ENCODE measurements at places on chromosomes 11 and 22.

- DNase-seq: no peak
Observed at GRCh38 chr11:14645985-14646900, 2.6 kb downstream of the PDE3B start.

DNA sequence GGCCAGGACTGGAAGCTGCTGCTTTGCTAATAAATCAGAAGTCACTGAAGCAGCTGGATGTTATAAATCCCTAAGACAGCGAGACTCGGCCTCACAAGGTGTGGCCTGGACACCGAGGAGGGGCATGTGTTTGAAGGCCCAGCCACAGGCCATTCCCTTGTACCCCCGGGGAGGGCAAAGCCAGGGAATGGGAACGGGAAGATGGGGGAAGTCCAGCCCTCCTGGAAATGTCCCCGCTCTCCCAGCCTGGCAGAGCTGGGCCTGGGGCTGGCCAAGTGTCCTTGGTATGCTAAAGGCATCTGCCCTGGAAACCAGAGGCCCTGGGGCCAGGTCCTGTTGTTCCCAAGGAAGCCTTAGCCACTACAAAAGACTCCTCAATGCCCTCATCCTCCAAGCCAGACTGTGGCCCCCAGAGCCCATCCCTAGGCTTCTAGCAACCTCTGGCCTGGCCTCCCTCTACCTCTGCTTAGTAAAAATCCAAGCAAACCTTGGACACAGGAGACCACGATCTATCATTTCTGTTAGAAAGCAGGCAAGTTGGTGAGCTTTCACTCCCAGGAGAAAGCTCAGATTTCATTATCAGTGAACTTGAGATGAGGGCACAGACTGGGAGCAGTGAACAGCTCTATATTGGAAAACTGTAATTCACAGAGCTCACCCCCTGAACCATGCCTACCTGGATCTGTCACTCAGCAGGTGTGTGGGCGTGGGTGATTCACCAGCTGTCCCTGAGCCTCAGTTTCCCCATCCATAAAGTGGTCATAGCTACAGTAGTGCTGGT is 11.0 kb downstream of the CHST1 start:
- DNase-seq: no peak

DNA sequence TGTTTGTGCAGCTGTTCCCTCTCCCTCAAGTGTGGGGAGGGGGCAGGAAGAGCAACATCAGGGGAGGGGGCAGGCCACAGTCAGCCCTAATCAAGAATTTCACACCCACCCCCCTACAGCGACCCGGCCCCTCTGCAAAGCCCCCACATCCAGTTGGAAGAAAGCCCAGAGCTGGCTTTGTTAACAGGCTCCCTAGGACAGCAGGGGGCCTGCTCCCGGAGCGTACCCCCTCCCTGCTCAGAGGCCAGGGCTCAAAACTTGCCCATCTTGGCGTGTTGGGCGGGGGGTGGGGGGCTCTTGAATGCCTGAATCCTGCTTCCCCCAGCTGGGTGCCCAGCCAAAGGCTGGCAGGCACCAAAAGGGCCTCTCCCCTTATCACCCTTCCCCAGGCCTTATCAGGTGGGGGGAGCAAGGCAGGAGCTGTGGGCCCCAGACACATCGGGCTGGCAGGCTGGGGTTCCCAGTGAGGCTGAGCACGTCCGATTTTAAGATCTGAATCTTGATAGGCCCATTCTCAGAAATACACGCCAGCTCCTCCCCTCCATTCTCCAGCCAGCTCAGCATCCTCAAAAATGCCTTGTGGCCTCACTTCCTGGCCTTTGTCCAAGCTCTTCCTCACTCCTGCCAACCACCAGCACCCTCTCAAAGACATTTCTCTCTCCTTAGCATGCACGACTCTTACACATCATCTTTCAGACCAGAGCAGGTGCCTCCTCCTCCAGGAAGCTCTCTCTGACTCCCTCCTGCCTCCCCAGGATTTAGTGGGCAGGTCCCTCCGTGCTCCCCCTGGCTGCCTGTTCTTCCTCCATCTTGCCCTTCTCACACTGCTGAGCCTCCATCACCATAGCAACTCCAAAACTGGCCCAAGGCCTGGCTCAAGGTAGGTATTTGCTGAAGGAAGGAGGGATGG is 384.8 kb downstream of the MN1 start:
- no peak for DNase-seq

GRCh38 chr11:124870430-124870829 is 5.2 kb downstream of the ROBO3 start:
- DNase-seq: no peak

Data from urinary bladder (tissue), 4 donors.